ENCODE measurements at places on chromosomes 4 and X.

GRCh38 chrX:94400488-94400887, 726.5 kb downstream of the FAM133A start:
- no peak for DNase-seq

DNA sequence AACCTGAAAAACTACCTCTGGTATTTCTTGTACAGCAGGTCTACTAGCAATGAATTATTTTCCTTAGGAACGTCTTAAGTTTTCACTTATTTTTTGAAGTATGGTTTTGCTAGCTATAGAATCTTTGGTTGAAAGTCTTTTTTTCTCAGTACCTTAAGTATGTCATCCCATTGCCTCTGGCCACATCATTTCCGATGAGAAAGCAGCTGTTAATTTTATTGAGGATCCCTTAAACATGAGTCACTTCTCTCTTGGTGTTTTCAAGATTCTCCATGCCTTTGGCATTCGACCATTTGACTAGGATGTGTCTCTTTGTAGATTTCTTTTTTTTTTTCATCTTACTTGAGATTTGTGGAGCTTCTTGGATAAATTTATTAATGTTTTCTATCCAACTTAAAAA, 803.8 kb upstream of the AMOT start:
- no peak for DNase-seq

- no peak for DNase-seq
These were observed at the start of gene BEX3 for GRCh38 chrX:103376118-103376978. BEX3 (plus strand) TSS chrX:103376538; CDS start chrX:103377522, 984 bp downstream.

DNA sequence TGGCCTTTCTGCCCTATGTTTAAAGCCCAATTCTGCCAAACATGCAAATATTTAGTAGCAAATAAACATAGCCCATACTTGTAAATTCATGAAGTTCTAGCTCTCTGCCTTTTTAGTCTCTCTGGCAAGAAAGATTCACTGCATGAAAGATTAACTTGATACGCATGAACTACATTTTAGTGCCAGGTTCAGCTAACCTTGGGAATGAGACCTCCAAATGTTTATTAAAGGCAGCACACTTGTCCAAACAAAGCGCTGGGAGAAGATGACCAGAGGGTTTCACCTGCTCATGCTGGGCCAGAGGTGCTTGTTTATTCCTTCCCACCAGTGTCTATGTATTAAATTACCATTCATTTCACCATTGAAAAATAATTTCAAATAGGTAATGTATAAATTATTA, 44.5 kb upstream of the IL1RAPL1 start:
- DNase-seq, result no peak

DNA sequence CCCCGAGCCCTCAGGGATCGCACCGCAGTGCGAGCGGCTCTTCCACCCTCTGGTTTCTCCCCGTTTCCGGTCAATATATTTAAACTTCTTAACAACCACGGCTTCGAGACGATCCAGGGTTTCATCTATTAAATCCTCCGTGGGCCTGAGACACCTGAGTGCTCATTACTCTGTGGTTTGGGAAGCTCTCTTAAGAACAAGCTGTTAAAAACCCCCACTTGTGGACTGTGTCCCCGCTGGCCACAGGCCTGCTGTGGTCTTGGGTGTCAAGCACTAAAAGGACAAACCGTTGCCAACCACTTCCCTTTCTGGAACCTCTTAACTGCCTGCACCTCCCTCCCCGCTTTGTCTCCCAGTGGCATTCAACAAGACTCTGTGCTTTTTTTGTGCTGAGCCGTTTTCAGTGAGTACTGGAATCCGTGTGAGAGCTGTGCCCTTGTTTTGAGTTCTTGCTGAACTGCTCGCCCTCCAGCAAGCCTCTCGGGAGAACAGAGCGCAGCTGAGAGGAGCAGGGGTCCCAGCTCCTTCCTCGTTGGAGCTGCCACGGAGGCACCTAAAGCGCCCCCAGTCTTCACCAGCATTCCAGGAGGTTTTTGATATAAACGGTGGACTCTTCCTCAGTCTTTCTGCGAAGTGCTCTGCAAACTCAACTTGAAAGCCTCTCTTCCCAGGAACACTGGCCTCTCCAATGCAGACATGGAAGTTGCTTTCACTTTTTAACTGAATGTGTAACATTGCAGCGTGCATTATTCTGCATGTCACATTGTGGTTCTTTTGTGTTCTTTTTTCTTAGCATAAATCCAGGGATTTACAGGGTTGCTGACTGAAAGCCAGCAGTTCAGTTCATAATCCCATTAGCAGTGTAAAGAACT, 691 bp upstream of the IGFBP7 start:
- no peak for DNase-seq

- DNase-seq, result no peak
These were observed 96.6 kb upstream of the DMD start for GRCh38 chrX:33307911-33308354.

- no peak for DNase-seq
These were observed 21.1 kb upstream of the HNRNPD start for GRCh38 chr4:82394896-82395295.

- no peak for DNase-seq
These were observed 797 bp downstream of the TXLNG start for GRCh38 chrX:16786791-16787735.

DNA sequence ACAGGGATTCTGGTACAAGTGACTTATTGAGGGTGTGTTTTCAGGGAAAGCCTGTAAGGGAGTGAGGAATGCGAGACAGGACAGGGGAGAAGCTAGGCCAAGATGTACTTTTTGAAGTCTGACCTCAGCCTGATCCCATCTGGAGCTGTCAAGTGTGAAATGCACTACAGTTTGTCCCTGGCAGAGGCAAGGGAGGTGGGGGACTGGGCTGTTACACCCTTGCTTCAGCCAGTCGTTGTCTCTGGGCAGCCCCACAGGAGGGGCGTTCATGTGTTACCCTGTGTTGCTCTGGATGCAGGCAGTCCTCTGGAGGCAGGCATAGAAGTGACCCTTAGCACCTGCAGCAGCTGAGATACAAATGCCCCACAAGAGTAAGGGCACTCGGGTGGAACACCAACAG, 25.8 kb downstream of the PPEF1 start:
- DNase-seq, result no peak

DNA sequence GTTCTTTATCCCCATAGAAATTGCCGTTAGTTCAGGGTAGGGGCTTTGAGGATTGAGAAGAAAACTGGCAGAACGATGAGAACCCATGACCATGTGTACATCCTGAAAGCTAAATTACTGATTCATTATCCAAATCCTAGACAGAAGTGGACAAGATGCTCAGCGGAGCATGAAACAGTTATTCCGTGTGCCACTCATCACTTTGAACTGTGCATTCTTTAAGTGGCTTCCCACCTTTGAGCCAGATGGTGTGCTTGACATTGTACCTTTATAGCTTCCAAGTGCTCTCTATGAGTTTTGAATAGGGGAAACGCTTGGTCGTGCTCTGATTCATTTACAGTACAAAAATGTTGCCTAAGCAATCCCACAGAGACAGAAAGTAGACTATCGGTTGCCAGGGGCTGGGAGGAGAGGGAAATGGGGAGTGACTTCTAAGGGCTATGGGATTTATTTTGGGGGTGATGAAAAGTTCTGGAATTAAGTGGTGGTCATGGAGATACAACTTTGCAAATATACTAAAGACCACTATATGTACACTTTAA, 100.0 kb downstream of the DOCK11 start:
- DNase-seq, result no peak

GRCh38 chrX:37714479-37714878, 28.9 kb downstream of the XK start:
- no peak for DNase-seq

- DNase-seq, result no peak
These were observed 102.5 kb upstream of the MYOZ2 start for GRCh38 chr4:119032921-119033685.

DNA sequence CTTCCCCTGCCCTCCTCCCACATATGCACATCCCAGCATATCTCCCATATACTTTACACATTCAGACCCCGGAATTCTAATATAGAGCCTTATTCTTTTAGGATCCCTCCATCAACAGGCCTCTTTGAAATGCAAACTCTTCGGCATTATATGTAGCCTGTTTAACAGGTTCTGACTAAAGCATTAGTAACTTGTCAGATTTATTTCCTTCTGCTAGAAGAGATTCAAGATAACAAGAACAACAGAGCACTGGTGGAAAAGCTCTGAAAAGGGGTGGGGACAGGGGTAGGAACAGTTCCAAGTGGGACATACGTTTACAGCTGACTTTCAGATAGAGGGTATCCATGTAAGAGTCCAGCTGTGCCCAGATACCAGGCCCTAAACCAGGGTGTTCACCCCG, 31.7 kb upstream of the PRPS1 start:
- no peak for DNase-seq

- no peak for DNase-seq
These were observed 21.4 kb upstream of the PGRMC2 start for GRCh38 chr4:128308986-128309385.

DNA sequence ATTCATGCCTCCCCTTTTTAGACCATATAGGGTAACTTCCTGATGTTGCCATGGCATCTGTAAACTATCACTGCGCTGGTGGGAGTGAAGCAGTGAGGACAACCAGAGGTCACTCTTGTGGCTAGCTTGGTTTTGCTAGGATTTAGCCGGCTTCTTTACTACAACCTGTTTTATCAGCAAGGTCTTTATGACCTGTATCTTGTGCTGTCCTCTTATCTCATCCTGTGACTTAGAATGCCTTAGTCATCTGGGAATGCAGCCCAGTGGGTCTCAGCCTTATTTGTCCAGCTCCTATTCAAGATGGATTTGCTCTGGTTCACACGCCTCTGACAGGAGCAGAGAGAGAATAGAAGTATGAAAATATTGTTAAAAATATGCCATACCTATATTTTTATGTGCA, 355.7 kb downstream of the ADGRL3 start:
- DNase-seq, result no peak

DNA sequence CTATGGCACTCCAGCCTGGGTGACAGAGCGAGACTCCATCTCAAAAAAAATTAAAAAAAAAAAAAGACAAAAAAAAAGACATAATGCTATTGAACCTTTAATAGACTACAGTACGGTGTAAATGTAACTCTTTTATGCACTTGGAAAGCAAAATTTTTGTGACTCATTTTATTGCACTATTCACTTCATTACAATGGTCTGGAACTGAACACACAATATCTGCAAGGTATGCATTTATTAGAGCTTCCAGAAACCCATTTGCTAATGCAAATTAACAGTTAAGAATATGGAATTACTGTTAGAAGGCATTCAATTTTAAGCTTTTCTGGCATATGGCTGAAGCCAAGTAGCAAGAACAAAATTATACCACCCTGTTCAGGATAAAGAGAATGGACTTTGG, 176.3 kb downstream of the OPHN1 start:
- no peak for DNase-seq

DNA sequence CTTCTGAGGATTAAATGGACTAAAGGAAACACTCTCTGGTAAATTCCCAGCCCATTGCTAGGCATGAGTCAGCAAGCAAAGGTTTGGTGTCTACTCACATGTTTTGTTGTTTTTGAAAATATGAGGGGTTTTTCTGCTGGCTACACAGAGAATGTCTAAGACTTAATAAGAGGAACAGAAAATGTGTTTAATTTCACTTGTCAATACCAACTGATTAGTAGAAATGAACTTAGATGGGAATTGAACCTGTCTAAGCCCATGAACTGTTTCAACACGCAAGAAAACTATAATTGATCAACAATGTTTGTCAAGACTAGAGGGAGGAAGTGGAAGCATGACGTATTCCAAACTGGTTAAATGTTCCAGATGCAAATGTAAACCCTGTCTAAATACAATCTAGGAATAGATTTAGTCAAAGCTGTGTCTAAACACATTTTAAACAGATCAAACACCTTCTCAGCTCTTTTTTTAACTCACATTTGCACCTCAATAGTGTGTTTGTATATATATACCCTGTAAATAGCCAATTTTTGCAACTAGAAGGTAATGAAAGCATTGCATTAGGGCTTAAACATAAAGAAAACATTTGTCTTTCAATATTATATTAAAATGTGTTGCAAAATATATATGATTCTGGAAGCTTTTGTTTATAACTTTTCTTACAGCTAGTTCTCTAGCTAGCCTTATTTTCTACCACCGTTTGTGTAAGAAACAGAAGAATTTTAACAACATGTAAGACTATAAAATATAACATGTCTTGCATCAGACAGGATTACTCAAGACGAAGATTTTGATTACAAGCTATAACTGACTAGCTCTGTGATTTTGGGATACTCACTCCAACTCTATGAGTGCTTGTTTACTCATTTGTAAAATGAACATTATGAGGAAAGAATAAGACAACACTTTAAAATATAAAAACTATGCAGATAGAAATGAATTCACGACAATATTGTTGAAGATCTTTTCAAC, 607.8 kb downstream of the FSTL5 start:
- DNase-seq, result no peak

- DNase-seq, result no peak
These were observed 2.0 kb downstream of the ELK1 start for GRCh38 chrX:47648376-47648775.

GRCh38 chr4:83221897-83222441, 62.6 kb downstream of the COQ2 start:
- no peak for DNase-seq

- no peak for DNase-seq
These were observed 30.3 kb downstream of the AMMECR1 start for GRCh38 chrX:110287605-110288004.

DNA sequence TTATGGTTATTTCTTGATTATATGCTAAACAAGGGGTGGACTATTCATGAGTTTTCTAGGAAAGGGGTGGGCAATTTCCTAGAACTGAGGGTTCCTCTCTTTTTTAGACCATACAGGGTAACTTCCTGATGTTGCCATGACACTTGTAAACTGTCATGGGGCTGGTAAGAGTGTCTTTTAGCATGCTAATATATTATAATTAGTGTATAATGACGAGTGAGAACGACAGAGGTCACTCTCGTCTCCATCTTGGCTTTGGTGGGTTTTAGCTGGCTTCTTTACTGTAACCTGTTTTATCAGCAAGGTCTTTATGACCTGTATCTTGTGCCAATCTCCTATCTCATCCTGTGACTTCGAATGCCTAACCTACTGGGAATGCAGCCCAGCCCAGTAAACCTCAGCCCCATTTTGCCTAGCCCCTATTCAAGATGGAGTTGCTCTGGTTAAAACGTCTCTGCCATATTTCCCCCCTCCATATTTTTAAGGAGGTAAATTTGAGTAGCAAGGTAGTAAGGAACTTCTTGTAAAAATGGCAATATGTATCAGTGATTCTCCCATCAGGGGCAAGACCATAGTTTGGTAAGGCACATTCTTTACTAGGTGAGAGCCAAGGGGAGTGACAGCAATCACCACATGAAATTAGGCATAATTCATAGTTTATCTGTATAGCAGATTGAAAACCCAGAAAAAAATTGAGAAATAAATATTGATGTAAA, 2.6 kb downstream of the CXCL2 start:
- no peak for DNase-seq

DNA sequence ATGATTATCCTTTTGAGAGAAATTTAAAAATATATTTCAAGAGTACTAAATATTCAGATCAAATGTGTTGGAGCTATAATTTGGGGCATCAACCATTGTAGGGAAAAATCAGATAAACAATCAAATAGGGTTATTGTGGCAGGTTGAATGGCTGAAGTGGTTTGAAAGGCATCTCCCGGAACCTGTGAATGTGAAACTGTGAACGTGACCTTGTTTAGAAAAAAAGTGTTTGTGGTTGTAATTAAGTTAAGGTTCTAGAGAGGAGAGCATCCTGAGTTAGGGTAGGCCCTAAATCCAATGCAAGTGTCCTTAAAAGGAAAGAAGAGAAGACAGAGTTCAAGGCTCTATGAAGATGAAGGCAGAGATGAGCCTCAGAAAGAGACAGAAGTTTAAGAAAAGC, 37.4 kb downstream of the ADGRA3 start:
- DNase-seq, result no peak

All from stimulated activated CD8-positive, alpha-beta memory T cell treated with anti-CD3 and anti-CD28 coated beads, Interleukin-12 subunit alpha, Interleukin-12 subunit beta, amount 100 ng/mL, for 1 hour (primary cell).